ENCODE measurements at places on chromosomes 7 and 10. TPM values are rescaled to one million over a fixed set of nuclear protein-coding genes. Genes with fewer than 3 reads are reported as not detected.

The DKK1 gene
- not detected for total RNA-seq

The GPNMB gene
- not detected for total RNA-seq

The INSIG1 gene
- total RNA-seq = 71.2 TPM

- H3K36me3 ChIP-seq = no peaks in the 10 kb centered on the region
- peaks cover 12% of the 10 kb centered on the region for H3K27me3 ChIP-seq
- peaks cover 5% of the 10 kb centered on the region for H3K4me1 ChIP-seq
- no peak overlapping the region for H3K27ac ChIP-seq
- no peak overlapping the region for H3K4me3 ChIP-seq
These were observed 4.4 kb upstream of the RAMP3 start for GRCh38 chr7:45153233-45153632.

DNA sequence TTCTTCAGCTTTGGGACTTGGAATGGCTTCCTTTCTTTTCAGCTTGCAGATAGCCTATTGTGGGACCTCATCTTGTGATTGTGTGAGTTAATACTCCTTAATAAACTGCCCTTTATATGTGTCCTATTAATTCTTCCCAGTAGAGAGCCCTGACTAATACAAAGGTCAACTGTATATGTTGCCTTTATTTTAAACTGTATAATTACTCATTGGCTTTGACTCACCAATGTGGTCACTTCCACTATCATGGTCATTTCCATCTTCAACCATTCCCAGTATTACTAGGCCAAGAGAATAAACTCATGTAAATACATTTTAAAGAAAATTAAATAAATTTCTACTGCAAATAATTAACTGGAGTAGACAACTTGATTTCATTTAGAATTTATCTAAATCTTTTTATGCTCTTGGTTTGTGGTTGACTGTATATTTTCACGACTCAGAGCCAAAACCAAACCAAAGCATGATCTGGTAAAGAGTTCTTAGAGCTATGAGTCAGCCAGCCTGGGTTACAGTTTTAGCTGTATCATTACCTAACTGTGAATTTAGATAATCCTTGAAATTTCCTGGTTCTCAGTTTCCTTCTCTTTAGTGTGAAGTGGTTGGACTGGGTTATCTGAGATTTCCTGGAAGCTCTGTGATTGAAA lies 188.4 kb downstream of the PPP1R3A start:
- no peaks in the 10 kb centered on the region for H3K36me3 ChIP-seq
- no peak for DNase-seq
- H3K4me3 ChIP-seq = no peak overlapping the region
- no peaks in the 10 kb centered on the region for H3K4me1 ChIP-seq

DNA sequence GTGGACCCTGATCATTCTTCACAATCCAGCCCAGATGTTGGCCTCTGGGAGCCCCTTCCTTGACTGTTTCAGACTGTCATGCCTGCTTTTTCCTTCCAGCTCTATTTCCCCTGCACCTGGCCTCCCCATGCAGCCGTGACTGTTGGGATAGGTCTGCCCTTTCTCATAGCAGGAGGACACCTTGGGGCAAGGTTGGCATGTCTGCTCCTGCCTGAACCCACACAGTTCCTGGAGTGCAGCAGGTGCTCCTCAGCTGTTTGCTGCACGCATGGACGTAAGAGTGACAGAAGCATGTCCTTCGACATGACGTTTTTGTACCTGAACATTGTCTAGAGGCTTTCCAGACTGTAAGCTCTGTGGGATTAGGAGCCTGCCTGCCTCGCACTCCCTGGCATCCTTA lies 24.0 kb downstream of the POR start:
- no peak overlapping the region for H3K27ac ChIP-seq
- no peaks in the 10 kb centered on the region for H3K36me3 ChIP-seq
- DNase-seq = no peak
- H3K4me3 ChIP-seq = no peak overlapping the region
- no peaks in the 10 kb centered on the region for H3K27me3 ChIP-seq

GRCh38 chr10:12819656-12820055 lies 181.9 kb downstream of the CCDC3 start:
- H3K27ac ChIP-seq = no peak overlapping the region
- H3K4me3 ChIP-seq = no peak overlapping the region
- no peak for DNase-seq
- no peaks in the 10 kb centered on the region for H3K4me1 ChIP-seq
